ENCODE measurements at places on chromosomes 4 and X.

DNA sequence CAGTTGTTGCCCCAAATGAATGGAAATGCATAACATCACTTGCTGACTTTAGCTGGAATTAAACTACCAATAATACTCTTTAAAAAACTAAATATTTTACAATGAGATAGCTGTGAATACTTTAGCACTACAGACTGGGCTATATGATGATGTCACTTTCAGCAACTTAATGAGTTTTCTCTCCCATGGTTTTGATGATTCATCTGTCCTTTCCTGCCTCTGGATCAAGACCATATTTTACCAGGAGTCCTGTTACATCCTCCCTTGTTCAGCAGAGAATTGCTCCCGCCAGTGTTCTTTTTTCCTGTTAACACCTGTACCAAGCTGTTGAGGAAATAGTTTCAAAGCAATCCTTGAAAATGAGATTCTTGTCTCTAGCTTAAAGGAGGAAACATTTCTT lies 543.0 kb downstream of the SPRY1 start:
- no peak for DNase-seq

DNA sequence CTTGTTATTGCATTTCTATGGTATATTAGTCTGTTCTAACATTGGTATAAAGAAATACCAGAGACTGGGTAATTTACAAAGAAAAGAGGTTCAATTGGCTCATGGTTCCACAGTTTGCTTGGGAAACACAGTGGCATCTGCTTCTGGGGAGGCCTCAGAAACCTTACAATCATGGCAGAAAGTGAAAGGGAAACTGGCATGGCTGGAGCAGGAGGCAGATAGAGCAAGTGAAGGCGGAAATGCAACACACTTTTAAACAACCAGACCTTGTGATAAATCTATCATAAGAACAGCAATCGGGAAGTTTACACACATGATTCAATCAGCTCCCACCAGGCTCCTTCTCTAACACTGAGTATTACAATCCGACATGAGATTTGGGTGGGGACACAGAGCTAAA lies 346.6 kb upstream of the GNPDA2 start:
- DNase-seq = no peak

DNA sequence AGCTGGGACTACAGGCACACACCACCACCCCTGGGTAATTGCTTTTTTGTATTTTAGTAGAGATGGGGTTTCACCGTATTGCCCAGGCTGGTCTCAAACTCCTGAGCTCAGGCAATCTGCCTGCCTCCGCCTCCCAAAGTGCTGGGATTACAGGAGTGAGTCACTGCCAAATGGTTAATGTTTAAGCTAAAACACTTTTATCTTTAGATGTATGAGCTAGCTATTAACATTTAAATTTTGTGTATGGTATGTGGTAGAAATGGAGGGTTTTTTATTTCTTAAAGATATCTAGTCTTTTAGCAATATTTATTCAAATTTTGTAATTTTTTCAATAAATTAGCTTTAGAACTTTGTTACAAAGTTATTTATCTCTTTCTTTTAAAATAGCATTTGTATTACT lies 1659.8 kb upstream of the ADGRL3 start:
- DNase-seq = no peak

DNA sequence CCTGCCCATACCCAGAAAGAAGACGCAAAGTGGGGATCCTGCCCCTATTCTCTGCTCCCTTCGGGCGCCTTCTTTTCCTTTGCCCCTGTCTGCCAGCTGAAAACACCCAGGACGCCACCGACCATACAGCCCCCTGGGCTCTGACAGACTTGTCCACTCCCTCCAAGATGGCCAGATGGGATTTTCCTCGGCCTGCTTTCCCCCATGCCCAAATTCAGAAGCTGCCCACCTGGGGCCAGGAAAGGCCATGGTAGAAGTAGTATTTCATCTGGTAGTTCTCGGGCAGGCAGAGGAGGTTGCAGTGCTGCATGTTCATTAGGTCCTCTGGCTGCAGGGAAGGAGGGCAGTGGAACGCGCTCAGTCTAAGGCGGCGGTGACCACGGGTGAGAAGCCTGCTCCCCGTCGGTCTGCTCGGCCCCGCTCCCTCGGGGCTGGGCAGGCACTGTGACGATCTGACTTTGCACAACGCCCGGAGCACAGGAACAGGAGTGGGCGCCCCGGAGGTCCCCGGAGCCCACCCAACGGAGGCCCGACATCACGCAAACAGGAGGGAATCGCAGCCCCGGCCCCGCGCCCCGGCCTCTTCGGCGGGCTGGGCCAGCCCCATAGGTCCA lies 582 bp downstream of the NAA10 start:
- DNase-seq = no peak

- no peak for DNase-seq
Observed at GRCh38 chrX:3690140-3690539, 23.3 kb downstream of the PRKX start.

DNA sequence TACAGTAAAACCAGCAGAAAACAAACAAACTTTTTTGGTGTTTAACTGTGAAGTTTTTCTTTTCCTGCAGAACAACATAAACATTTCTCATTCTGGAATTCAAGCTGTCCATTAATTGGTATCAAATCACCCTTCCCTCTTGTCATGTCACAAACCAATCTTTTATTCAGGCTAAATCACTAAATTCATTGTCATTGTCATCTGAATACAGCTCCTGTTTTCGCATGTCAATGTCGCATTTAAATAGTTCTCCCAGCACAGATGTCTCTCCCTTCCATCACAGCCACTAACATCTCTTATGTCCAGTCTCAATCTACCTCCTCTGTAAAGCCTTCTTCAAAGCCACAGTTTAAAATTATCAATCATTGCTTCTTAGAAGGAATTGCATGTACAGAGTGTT lies 192.1 kb upstream of the PCDH10 start:
- DNase-seq = no peak

- no peak for DNase-seq
Observed at GRCh38 chr4:14772388-14772787, 229.9 kb upstream of the CPEB2 start.

All from left ventricle myocardium inferior (tissue), 1 donor.